Hypothalamus (tissue), 51 donors: ENCODE measurements at places on chromosomes 2 and 18.
A peak's percentile ranks its signal among the peaks of the same experiment; 100 is the strongest.

DNA sequence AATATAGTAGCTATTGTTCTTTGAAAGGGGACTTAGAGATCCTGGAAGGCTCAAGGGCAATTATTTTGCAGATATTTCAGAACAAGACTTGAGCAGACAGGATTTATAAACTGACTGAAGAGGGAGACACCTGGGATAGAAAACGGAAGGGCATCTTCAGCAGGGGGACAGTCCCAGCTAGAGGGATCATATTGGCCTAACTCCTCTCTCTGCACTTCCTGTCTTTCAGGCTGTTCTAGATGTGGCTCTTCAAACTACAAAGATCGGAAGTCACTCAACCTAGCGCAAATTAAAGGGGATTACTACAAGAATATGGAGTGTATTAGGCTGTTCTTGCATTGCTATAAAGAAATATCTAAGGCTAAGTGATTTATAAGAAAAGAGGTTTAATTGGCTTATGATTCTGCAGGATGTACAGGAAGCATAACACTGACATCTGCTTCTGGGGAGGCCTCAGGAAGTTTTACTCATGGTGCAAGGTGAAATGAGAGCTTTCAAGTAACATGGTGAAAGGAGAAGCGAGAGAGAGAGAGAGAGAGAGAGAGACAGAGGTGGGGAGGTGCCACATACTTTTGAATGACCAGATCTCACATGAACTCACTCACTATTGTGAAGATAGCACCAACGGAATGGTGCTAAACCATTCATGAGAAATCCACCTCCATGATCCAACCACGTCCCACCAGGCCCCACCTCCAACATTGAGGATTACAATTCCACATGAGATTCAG, 5.3 kb upstream of the CTIF start:
- no peak for DNase-seq

DNA sequence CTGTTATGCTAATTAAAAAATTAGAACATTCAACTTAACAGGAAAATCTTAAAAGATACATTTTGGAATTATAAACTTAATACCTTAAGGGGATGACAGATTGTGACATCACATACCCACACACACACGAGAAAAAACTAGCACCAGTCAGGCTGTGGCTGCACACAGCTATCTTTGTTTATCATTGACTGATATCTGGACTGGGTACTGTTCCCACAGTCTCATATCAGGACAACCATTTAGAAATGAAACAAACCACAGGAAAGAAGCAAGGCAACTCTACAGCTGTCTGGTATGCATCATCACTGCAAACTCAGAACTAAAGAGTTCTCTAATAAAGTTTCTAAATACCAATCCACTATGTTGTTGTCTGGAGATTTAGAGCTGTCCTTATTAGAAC, 210.9 kb upstream of the SMAD7 start:
- DNase-seq: no peak

- no peak for DNase-seq
Observed at GRCh38 chr2:37766106-37766505, 94.7 kb upstream of the CDC42EP3 start.

- DNase-seq: no peak
Observed at GRCh38 chr2:181046833-181047232, 66.4 kb downstream of the UBE2E3 start.

DNA sequence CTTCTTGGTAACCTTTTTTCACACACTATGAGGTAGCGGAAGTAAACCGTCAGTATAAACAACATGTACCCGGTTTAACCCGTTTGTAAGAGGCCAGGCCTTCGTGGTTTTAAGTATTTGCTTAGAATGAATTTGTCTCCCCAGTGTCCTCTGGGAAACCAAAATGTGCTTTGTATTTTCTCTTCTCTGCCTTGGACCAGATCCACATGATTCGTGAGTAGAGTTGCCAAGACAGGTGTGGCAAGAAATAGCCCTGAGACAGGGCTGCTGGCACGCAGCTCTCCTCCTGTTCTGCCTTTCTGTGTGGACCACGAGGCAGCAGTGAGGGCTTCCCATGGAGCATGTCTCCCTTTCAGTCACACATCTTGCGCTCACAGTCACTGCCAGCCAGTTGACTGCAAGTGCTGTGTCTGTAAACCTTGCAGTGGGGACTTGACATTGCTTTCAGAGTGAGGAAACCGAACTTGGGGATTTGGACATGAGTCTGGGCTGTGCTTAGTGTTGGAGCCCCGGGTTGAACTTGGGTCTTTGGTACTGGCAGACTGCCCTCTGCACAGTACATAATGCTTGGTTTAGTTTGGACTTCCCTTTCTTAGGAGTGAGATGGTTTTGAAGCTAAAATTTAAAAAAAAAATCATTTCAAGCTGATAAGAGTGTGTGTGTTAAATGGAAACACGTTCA, 19.1 kb downstream of the BCL2L11 start:
- DNase-seq: no peak

GRCh38 chr2:30231996-30232800, 864 bp downstream of the LBH start:
- DNase-seq: peak; percentile 38

- no peak for DNase-seq
Observed at GRCh38 chr2:27264253-27264752, 1.5 kb upstream of the SLC30A3 start.

- peak; percentile 42 for DNase-seq
Observed at GRCh38 chr2:55168221-55169154, 63.6 kb downstream of the CLHC1 start.

DNA sequence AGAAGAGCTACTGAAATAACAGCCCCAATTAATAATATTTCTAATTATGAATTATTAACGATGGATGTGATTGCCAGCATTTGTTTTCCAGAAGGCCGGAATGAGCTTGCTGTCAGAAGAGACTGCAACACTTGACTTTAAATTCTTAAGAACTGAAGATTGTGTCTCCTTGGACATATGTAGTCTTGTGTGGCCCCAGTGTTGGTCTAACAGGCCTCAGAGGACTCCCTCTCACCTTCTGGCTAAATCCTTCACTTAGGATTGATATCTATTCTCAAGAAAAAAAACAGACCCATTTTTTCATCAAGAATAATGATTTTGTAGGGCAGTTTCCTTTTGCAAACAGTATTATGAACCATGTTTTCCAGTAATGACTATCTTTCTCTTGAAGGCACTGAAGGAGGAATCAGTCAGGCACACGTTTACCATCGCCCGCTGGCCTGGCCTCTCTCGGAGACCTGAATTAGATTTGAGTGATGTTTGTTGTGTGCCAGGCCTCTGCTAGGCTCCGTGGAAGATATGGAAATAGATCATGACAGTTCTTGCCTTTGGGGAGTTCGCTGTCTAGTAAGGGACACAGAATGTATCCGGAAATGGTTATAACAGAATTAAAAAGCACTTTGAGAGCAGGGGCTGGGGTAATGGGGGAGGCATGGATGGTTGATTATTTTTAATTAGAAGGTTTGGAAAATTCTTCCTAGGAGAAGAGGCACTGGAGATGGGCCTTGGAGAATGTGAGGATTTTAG, 258.0 kb downstream of the MYCN start:
- DNase-seq: no peak

DNA sequence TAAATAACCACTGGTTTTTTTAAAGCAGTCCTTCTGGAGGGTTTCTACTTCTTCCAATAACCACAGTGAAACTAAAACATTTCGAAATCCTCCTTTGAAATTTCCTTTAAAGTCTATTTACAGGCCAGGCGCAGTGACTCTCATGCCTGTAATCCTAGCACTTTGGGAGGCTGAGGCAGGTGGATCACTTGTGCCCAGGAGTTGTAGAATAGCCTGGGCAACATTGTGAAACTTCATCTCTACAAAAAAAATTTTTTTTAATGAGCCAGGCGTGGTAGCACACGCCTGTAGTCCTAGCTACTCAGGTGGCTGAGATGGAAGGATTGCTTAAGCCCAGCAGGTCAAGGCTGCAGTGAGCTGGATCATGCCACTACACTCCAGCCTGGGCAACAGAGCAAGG, 15.2 kb downstream of the KIDINS220 start:
- DNase-seq: no peak

DNA sequence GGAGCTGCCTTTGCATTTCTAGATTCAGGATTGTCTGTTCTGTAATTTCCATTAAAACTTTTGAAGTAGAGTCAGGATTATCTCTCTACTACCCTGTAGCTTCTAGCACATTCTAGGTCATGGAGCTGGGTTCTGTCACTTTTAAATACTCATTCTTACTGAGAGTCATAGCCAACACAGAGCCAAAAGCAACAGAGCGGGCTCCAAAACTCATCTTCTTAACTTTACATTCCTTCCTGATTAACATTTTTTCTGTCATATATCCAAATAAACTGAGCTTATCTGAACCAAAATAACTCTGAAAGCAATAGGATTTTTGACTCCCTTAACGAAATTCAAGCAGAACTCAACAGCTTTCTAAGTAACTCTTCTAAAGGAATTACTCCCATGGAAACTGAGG, 12.9 kb downstream of the PREPL start:
- DNase-seq: no peak

- DNase-seq: no peak
Observed at GRCh38 chr2:231455222-231455621, 9.1 kb downstream of the NCL start.
